Activated T-cell treated with anti-CD3 and anti-CD28 coated beads, Interleukin-2, amount 50 U/mL, for 48 hours (primary cell): ENCODE measurements at places on chromosomes 7 and 10.

DNA sequence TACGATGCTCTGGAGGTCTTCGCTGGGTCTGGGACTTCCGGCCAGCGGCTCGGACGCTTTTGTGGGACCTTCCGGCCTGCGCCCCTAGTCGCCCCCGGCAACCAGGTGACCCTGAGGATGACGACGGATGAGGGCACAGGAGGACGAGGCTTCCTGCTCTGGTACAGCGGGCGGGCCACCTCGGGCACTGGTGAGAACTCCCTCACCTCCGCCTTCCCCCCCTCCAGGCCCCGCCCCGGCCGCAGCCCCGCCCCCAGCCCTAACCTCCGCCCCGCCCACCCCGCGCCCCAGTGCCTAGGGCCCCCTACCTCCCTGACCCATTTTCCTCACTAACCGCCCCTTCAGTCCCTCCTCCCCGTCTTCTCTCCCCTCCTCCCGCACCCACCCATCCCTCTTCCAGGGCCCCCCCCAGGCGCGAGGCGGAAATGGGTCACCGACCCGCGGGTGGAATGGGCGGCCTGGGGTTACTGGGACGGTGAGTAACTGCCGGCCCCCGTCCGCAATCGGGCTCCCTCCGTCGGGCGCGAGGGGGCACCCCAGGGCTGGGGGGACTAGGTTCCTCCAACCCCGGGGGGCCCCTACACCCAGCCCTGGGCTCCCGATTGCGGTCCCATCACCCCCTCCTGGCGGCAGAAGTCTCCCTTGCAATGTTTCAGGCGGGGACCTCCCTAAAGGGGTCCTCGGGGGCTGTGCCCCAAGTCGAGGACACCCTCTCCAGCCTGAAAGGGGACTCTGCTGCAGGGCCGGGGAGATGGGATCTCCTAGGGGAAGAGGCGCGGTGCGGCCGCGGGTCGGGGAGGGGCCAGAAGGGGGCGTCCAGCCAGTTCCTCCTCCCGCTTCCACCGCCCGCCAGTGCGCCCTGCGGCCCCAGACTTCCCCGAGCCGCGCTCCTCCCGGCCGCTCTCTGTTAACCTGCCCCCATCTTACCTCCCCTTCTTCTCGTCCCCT lies 2.1 kb downstream of the PCOLCE start:
- peak; percentile 89 for DNase-seq

DNA sequence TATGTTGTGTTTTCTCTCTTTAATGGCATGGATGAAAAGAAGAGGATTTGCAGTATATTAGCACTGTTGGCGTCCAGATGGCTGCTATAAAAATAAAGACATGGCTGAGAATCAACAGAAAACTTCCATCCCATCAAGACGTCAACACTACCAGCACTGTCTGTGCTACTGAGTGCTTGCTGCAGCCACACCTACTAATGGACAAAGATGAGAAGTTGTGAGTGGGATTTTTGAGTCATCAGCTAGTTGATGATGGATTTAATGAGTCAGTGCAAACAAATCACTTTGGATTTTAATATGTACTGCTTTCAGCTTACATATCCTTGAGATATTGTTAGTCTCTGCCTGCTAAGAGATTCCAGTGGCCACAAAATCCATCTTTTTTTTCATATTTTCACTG lies 631.0 kb upstream of the ANKRD30A start:
- DNase-seq: no peak

- no peak for DNase-seq
Observed at GRCh38 chr7:69359003-69359700, 239.1 kb upstream of the AUTS2 start.

- DNase-seq: no peak
Observed at GRCh38 chr10:95660283-95660682, 3.8 kb upstream of the ALDH18A1 start.

GRCh38 chr10:308101-308500 lies 172.8 kb downstream of the ZMYND11 start:
- no peak for DNase-seq

DNA sequence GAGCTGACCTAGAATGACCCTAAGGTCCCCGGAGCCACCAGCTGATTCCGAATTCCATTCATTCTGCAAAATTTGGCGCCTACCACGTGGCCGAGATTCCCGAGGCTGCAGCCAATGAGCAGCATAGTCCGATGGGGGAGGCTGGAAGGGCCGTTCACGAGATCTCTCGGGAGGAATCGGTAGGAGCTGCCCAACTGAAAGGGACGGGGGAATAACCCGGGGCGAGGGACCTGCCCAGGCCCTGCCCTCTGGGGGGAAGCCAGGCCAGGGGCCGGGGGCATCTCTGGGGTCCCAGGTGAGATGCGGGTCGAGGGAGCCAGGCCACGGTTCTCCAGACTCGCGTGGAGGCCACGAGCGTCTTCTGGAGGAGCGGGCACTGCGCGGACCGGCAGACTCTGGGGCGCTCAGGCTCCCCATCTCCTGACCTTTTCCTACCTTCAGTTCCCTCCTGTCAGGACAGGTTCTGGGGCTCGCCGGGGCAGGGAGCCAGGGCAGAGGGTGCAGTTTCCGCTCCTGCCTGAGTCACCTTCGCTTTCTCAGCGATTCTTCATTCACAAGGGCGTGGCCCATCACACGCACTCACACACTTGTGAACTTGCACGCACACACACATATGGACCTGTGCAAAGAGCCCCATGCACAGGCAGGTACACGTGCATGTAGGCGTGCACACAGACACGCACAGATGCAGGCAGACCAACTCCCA lies 173.4 kb downstream of the RNF216 start:
- DNase-seq: no peak

- no peak for DNase-seq
Observed at GRCh38 chr10:114297136-114297705, 58.2 kb downstream of the VWA2 start.

- no peak for DNase-seq
Observed at GRCh38 chr7:47405921-47406800, 175.8 kb downstream of the TNS3 start.

DNA sequence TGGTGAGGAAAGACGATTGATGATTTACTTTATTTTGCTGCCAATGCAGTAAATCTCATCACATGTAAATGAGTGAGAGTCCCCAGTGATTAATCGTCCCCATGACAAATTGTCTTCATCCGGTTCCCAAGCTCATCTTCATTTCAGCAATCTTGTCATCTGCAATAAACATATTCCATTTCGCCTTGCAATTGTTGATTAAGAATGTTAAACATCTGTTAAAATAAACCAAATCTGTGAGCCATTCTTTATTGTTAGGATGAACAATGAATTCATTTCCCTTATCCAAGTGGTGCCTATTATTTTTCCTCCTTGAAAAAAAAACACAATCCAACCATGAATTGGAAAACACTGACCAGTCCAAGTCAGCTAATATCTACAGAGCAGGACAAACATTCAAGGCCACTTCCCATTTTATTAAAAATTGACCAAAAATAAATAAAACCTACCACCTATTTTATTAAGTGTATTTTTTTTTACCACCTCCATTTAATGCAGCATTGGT lies 36.5 kb downstream of the NPS start:
- DNase-seq: no peak

DNA sequence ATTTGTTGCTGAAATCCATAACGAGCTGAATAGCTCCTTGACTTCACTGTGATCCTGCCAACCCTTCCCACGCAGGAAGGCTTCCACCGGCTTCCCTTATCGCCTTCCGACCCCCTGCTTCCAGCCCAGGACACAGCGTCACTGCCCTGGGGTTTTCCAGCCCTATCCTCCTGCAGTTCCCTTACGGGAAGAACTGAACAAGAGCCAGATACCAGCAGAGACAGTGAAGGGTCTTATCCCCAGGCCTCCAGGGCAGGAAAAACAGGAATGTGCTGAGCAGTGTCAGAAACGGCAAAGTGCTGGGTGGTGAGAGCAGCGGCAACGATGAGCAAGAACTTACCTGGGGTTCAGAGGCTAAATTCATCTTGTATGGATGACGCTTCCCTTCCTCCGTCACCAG lies 22.4 kb downstream of the PDLIM1 start:
- DNase-seq: no peak
